Right ventricle myocardium superior (tissue), 1 donor: ENCODE measurements at places on chromosomes 1 and 21.

DNA sequence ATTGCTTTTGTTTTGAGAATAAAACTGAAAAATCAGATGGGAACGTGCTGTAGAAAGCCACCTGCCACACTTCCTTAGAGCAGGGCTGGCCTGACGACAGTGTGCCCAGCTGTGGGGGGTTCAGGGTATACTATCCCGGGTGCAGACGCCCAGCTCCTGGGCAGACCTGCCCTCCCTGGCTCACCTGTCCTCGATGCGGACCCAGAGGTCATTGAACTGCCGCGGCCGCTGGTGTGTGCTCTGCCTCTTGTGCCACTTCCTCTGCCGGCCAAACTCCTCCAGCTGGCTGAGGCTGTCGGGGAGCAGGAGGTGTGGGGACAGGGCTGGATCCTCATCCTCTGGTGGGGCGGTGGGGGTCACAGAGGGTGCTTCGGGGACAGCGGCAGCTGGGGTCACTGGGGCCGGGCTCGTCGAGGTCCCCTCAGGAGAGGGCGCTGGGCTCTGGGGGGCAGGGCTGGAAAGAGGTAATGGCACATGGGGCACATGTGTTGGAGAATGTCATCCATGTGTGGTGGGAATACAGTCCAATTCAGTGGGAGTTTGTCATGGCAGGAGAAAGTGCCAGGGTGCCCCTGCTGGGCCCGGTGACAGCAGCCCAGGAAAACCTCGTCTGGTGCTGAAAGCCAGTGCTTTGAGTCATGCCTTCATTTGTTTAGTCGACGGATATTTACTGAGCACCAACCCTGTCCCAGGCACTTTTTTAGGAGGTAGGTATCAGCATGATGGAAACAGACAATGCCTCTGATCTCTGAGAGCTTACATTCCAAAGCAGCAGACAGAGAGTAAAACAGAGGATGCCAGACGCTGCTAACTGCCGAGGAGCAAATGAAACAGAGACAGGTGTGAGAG, 222.0 kb downstream of the TRABD2B start:
- no peak for DNase-seq

DNA sequence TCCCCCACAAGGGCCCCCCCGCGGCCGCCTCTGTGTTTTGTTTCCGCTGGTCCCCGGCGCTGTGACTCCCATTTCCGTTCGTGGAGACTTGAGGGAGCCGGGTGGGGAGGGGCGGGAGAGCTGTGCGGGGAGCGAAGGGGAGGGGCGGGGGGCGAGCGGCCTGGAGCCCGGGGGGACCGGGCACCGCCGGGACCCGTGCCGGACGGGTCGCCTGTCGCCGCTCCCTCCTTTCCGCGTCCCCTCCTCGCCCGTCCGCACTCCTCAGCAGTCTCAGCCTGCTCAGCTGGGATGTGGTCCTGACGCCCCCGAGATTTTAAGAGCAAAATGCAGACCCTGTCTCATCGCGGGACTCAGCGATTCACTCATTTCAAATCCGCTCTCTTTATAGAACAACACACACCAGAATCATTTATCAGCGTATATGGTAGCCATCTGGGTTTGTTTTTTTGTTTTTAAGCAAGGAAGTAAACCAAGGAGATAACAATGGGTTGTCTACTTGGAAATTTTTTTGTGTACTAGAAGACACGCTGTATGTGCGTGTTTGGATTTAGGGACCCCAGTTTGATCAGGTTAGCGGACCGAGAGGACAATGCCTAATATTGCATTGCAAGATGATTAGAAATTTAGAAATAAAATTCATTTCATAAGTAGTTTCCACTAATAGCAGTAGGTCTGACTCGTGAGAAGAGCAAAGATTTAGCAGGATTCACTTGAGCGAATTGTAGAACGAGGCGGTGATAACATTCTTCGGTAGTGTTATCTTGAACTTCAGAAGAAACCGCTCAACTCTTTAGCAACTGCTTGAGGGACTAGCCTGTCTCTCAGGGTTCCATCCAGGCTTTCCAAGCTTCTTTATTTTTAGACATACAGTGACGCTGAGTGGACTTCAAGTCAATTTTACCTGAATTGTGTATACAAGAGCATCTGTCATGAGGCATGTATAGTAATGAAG, 1.1 kb downstream of the GABPA start:
- peak; percentile 93 for DNase-seq

- DNase-seq: no peak
Measured at GRCh38 chr1:228927421-228927820, 192.1 kb downstream of the RHOU start.

- DNase-seq: no peak
Measured at GRCh38 chr1:65264197-65264929, 45.0 kb upstream of the DNAJC6 start.

- DNase-seq: no peak
Measured at GRCh38 chr1:81452693-81453366, 347.9 kb upstream of the ADGRL2 start.

DNA sequence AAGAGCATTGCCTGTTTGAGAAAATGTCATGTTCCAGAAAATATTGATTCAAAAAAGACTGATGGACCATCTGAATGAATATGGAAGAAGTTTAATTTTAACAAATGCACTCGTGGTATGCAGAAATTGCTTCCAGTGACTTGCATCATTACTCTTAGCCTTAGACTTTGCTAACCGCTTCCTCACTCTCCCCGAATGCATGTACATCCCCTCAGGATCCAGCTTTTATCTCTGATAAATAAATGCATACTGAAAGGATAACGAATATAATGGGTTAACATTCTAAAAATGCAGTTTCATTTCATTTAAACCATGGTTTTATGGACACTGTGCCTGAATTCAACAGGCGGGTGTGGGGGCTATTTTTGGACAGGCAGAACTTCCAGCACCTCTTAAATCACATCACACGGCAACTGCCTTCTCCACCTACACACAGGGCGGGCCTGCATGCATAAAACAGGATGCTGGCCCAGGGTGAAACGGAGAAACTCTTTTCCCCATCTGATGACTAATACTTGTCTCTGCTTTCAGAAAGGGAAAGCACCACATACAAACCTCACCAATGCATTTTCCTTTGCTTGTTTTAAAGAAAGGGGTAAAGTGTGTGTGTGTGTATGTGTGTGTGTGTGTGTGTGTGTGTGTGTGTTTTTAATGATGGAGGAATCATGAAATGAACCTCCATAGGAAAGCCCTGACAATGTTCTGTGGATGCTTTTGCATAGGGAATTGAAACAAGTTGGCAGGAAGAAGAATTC, 48.7 kb downstream of the SPAG17 start:
- no peak for DNase-seq

DNA sequence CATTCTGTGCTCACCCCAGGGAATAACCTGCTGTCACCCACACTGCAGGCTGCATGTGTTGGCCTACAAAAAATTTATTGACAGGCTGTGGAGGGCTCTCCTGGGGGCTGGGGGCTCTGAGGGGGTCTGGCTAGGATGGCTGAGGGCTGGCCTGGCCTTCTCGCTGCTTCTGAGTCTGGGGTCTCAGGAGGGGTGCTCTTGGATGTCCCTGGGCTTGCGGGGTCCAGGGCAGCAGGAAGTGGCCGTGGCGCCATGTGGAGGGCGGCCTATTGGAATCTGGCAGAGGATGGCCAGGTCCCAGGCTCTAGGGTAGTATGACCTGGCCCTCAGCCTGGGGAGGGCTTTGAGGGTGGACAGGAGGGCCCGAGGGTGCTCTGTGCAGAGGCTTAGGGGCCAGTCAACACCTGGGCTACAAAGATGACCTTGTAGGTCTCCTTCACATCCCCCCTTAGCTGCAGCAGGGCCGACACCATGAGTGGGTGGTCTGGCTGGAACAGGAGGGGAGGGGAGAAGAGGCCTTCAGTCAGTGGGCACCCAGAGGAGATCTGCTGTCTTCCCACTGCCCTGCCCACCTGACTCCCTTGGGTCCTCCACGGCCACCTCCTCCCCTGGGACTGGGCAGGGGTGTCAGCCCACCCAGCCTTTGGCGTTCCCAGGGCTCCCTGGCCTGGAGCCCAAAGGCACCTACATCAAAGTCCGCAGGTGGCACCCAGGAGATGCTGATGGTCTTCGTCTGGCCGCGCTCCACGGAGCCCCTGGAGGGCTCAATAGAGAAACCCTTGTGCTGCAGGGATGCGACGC, 3.0 kb upstream of the TMEM52 start:
- DNase-seq: no peak

GRCh38 chr21:39918558-39918957, 51.3 kb downstream of the PCP4 start:
- no peak for DNase-seq

- no peak for DNase-seq
Measured at GRCh38 chr1:101967871-101968270, 28.9 kb downstream of the OLFM3 start.

DNA sequence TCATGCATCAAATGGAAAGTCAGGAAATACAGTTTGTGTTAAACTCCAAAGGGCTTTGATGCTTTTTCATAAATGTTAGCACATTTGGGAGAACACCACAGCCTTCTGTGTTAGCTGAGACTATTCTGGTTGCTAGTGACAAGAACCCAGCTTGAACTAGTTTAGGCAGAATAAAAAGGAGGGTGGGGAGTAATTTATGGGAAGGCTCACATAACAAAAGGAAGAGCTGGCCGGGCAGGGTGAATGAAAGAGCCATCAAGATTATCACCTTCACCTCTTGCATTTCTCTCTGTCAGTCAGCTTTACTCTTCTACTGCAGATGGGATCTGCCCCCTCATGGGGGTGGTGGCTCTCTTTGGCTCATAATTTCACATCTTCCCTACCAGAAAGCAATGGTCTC, 75.4 kb upstream of the VTCN1 start:
- no peak for DNase-seq

GRCh38 chr1:14679027-14679688, 80.7 kb downstream of the KAZN start:
- DNase-seq: no peak

DNA sequence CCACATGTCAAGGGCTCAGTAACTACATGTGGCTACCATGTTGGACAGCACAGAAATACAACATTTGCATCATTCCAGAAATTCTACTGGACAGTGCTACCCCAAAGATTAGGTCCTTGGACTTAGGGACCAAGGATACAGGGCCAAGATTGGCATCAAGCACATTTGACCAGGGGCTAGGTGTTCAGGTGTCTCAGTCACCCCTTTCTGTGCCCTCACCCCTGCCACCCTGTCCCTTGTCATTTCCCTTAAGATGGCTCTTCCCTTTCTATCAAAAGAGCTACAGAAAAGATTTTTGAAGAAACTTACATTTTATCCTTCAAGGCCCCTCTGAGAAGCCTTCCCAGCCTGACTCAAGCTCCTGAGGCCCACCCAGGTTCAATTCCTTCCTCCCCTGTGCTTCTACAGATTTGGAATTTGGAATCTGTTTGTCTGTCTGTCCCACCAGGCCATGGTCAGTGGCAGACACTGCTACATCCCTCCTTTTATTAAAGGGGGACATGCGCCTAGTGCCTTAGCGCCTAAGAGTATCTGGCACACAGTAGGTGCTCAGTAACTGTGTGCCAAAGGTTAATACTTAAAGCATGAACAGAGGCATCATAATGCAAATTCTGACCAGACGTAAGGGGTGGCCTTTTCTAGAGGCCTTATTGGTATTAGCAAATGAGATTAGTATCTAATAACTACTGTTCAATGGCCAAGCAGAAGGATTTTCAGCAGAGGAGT, 21.4 kb downstream of the CSF1 start:
- no peak for DNase-seq
